ENCODE measurements at places on chromosomes 5 and 9.

GRCh38 chr5:131747180-131748105 is 49.4 kb downstream of the FNIP1 start:
- DNase-seq: no peak
- no peak overlapping the region for H3K4me3 ChIP-seq
- H3K36me3 ChIP-seq: no peaks in the 10 kb centered on the region
- no peaks in the 10 kb centered on the region for H3K27me3 ChIP-seq
- H3K4me1 ChIP-seq: no peaks in the 10 kb centered on the region
- H3K27ac ChIP-seq: no peak overlapping the region

- H3K27ac ChIP-seq: no peak overlapping the region
- no peaks in the 10 kb centered on the region for H3K4me1 ChIP-seq
- H3K27me3 ChIP-seq: no peaks in the 10 kb centered on the region
These were observed 300.8 kb upstream of the PANK3 start for GRCh38 chr5:168879929-168880328.

GRCh38 chr5:151682751-151683331 is 3.9 kb downstream of the SPARC start:
- no peaks in the 10 kb centered on the region for H3K27me3 ChIP-seq
- H3K27ac ChIP-seq: peak overlapping the region; percentile 18
- peaks cover 17% of the 10 kb centered on the region for H3K4me1 ChIP-seq
- H3K4me3 ChIP-seq: no peak overlapping the region
- H3K36me3 ChIP-seq: no peaks in the 10 kb centered on the region

DNA sequence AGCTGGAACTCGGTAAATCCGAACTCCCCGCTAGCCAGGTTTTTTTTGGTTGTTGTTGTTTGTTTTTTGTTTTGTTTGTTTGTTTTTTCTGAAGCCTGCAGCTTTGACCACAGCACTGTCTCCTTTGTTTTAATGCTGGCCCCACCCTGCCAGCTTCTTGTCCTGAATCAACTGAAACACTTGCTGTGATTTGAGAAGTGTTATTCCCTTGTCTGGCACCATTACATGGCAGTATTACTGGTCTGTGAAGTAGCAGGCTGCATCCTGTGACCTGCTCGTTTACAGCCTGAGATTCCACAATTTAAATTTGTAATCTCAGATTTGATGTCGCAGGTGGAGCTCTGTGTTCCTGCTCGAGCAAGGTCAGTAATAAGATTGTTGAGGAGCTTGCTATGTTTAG is 1.4 kb upstream of the SLC36A2 start:
- no peak for DNase-seq
- no peaks in the 10 kb centered on the region for H3K36me3 ChIP-seq
- H3K27me3 ChIP-seq: no peaks in the 10 kb centered on the region
- no peaks in the 10 kb centered on the region for H3K4me1 ChIP-seq
- H3K4me3 ChIP-seq: no peak overlapping the region

DNA sequence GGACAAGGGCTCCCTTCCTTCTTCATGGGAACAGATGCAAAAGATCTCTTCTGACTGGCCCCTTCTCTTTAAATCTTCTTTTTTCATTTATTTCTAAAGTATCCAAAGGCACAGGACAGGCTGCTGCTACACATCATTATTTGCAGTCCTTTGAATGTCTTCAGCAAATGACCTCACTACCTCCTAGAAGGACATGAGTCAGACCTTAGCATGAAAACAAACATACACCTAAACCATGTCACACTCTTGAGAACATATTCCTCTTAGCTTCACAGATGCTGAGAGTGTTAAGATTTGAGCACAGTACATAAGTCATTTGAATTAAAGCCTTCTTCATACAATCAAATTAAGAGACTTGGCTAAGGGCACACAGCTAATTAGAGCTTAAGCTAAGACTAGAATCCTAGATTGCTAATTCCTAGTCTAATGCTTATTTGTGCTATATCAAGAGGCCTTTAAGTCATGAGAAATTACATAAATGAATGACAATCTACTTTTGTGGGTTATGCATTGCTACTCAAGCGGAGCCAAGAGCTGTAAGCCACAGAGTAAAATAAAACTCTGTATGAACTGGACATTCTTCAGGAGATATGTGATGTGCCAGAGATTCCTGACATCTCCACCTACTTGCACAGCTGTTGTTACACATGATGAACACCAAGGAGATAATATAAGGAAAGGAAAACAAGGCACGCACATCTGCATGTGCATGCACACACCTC is 109.1 kb upstream of the PTGER4 start:
- no peaks in the 10 kb centered on the region for H3K4me1 ChIP-seq
- no peaks in the 10 kb centered on the region for H3K36me3 ChIP-seq
- no peak overlapping the region for H3K27ac ChIP-seq
- DNase-seq: no peak

DNA sequence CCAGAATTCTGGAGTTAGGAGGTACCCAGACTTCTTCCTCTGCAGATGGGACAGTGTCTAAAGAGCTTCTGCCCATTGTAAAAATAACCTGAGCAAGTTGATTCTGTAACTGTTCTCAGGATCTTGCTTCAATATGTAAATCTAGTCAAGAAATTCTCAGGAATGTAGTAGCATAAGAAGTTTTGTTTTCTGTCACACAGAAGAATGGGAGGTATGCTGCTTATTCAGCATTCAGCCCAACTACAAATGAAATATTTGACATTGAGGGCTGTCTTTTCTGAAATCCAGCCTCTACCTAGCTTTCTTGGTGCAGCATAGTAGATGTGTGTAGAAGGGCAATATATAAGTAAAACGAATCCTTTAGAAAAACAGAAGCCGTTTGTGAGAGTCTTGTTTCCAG is 13.8 kb downstream of the MACIR start:
- peaks cover 2% of the 10 kb centered on the region for H3K4me1 ChIP-seq
- H3K27ac ChIP-seq: no peak overlapping the region
- H3K27me3 ChIP-seq: no peaks in the 10 kb centered on the region
- H3K4me3 ChIP-seq: no peak overlapping the region
- peaks cover 7% of the 10 kb centered on the region for H3K36me3 ChIP-seq

All from aorta (tissue), 5 donors.